ENCODE measurements at places on chromosomes 1 and 21.

DNA sequence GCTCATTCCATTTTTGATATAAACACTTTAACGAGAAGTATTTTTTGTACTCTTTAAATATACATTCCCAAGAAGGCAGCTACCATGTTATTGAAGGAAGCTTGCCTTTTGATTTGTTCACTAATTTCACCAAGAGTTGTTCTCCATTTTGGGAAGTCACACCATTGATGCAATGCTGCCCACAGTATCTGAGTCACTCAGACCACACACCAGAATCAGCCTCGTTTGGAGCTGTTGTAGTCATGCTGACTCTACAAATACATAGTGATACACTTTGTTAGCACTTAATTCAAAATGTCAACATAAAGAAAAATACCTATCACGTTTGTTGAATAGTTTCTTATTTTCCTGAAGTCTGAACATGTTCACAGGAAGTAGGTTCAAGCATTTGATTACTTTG is 78.7 kb downstream of the PAPPA2 start:
- no peak for DNase-seq

GRCh38 chr21:31218830-31219608 is 125.0 kb downstream of the TIAM1 start:
- no peak for DNase-seq

DNA sequence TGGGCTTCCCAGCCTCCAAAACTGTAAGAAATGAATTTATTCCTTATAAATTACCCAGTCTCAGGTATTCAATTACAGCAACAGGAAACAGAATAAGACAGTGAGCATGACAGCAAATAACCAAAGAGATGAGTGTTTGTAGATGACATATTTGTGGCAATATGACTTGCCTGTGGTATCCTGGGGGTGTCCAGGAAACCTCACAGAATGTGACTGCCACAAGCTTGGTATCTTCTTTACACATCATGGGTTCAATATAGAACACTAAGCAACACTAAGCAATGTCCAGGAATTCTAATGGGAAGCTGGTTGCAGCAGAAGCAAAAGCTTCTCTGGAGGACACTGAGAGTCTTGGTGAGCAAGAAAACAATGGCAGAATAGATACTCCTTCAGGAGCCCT is 236.4 kb upstream of the BEND5 start:
- no peak for DNase-seq

DNA sequence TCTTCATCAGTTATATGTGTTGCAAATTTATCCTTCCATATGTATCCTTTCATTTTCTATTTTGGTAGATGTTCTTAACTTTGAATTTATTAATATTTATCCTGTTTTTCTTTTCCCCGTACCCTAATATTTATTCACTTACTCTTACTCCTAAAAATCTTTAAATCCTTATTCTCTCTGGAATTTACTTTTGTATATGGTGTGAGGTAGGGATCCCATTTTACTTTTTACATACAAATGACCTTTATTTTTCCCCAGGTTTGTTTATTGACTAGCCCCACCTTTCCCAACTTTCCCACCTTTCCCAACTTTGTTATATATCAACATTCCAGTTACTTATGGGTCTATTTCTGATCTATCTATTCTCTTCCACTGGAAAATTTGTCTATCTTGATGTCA is 21.7 kb upstream of the ADAR start:
- no peak for DNase-seq

DNA sequence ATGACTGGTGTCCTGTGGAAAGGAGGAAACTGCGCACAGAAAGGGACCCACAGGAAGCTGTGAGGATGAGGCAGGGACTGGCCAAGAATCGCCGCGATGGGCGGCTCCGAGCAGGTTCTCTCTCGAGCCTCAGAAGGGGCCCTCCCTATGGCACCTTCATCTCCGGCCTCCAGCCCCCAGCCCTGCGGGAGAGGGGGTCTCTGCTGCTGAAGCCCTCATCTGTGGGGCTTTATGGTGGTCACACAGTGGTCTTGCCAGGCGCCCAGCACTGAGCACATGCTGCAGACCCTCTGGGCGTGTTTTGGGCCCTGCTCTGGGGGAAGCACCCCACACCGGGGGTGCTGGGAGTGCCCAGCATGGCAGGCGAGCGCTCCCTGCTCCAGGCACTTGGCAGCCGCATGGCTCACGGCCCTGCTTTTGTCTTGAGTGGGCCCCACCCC is 86.6 kb upstream of the ACTRT2 start:
- no peak for DNase-seq

- DNase-seq, result no peak
Observed at GRCh38 chr1:228974273-228974672, 239.0 kb downstream of the RHOU start.

DNA sequence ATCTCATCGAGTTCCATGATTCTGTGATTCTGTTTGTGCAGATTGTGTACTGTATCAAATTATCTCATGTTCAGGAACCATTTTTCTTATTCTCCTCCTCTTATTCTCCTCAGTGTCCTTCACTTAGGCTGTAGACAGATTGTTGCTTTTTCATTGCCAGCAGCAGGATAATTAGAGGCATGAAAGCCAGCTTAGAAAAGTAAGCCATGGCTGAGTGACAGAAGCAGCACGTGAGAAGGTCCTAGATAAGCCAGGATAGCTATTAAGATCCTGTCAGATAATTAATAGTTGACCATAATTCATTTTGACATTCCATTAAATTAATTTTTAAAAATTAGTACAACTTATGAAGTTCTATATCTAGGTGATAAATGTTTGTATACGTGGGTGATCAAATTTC is 60.8 kb upstream of the PRKACB start:
- DNase-seq, result no peak

- no peak for DNase-seq
Observed at GRCh38 chr1:150764617-150765101, 919 bp downstream of the CTSS start.

DNA sequence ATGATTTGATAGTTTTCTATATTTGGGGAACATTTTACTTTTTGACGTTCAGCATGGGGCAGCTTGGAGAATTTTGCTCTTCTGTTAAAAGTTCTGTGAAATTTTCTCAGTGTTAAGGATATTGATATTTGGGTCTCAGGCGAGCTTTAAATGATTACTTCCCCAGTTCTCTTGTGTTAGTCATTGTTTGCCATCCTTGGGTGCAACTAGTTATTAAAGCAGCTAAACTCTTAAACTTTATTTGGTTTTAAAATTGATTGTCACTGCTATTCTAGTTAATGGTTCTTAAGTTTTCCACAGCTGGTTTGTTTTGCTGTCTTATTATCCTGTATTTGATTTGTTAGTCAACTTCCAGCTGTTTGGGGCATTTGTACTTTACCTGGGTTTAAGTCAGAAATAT is 9.0 kb downstream of the COG2 start:
- no peak for DNase-seq

DNA sequence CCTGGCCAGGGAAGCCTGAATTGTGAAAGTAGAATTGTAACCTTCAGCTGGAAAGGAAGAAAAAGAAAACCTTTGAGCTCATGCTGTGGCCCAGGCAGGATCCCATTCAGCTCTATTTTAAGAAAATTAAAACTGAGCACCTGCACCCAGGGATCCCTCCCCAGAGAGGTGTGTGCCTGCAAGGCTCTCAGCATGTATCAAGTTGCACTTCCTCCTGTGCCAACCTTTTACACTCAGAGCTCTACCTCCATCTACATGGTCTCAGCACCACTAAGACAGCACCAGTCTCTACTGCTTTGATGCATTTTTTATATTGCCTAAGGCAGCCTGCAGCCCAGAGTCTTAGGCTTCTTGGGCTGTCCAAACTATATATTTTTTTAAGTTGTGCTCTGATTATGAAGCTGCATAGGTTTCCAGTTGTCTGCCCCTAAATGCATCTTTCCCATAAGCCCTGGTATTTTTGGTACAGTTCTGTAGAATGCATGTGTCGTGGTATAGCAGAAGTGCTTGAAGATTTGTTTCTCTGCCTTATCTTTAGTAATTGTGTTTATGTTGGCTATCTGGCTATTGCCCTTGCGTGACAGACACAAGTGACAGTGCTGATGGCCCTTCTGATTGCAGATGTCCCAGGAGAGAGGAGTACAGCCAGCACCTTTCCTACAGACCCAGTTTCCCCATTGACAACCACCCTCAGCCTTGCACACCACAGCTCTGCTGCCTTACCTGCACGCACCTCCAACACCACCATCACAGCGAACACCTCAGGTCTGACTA is 63.1 kb downstream of the PTPRC start:
- DNase-seq, result peak; percentile 46

DNA sequence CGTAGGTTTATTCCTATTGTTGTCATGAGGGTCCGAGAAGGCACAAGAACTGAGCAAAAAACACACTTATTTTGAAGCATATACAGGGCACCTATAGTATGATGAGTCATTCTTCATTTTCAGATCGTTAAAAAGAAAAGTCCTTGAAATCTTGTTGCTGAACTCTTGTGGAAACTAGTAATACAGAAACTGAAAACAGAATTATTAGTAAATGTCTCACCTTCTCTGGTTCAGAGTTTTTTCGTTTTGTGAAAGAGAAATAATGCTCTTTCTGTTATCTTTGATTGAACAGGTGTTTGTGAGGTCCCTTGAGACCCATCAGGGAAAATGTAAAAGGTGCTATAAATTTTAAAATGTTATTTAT is 102.0 kb upstream of the COA6 start:
- no peak for DNase-seq

DNA sequence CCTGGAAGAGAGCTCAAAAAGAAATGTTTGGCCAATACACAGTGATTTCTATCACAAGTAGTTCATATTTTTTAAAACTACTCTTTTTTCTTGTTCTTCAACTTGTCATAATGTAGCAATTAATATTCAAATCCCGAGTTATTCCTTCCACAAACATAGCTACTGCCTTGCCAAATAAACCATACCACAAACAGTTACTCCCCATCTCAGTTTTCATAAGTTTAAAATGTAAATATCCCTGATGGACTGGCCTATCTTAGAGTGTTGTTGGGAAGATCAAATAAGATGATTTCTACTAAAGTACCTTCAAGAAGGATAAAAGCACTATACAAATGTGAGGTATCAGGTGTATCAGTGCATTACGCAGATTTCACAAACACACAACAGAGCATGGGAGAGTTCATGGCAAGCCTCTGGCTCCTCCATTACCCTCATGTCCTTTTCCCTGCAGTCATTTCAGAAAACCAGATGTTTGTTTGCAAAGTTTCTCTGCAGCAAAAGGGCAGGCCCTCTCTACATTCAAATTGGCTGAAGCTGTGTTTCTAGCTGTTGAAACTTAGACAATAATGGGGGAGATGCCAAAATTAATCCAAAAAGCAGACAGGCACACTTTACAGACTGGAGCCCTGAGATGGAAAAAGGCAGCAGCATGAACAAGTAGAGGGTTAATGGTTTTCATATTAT is 16.1 kb downstream of the WLS start:
- no peak for DNase-seq

DNA sequence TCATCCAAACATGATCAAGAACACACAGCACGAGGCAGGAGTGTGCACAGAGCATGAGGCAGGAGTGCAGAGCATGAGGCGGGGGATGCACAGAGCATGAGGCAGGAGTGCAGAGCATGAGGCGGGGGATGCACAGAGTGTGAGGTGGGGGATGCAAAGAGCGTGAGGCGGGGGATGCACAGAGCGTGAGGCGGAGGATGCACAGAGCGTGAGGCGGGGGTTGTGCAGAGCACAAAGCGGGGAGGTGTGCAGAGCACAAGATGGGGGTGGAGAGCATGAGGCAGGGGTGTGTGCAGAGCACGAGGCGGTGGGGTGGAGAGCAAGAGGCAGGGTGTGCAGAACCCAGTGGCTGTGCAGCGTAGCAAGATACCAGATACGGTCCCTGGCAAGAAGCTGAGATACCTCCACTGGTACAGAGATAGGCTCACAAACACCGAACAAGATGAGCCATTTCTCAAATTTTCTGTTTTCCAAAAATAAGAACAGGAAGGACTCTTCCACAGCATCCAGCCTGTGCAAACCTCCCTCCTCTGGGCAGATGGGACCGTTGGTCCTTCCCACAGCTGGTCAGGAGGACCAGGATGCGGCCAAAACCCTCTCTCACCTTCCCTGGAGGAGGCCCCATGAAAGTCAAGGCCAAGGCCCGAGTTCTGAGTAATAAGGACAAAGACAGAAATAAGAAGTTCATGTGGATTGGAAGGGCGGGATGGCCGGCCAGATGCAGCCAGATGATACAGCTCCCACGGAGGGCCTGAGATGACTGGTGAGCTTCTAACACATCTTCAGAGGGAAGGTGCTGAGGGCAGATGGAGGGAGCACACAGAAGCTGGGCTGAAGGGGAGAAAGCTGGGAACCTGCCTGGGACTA is 12.0 kb downstream of the SPATC1L start:
- DNase-seq, result no peak

DNA sequence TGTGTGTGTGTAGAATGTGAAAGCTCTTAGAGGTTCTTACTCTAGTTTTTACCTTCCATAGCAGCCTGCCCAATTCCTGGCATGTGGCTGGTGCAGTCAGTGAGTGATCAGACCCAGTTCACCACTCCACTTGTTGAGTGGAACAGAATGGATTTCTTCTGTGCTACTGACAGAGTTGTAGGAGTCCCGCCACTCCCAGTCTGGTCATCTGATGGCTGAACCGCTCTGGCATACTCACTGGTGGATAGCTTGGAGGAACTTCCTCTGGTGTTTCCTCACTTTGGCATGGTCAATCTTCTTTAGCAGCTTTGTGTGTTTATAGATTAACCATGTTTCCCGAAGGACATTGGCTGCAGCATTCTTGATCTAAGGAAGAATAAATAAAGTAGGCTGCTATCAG is 106.7 kb upstream of the ADAR start:
- DNase-seq, result peak; percentile 32

DNA sequence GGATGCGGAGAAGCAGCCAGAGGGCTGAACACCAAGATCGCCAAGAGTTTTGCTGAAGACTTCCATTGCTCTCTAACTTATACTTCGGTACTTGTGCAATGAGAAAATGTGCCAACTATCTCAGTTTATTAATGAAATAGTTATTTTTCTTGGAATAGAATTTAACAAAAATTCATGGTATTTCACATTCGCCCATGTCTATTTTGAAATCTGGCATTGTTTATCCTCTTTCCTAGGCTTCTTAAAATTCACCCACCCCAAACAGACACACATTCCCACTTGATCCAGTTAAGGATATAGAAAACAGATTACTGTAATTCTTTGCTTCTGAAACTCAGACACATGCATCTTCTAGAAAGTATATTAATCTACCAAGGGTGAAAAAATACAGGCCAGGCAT is 56.3 kb upstream of the ADAMTS5 start:
- no peak for DNase-seq

GRCh38 chr21:30714456-30714855 is 4.1 kb downstream of the KRTAP21-3 start:
- peak; percentile 28 for DNase-seq

GRCh38 chr1:26690576-26691031 is 5.2 kb upstream of the ARID1A start:
- peak; percentile 56 for DNase-seq

All from GM23338 (cell line).